ENCODE measurements at places on chromosomes 2 and 18.

GRCh38 chr18:26406854-26407517 lies 141.4 kb downstream of the KCTD1 start:
- DNase-seq = no peak

DNA sequence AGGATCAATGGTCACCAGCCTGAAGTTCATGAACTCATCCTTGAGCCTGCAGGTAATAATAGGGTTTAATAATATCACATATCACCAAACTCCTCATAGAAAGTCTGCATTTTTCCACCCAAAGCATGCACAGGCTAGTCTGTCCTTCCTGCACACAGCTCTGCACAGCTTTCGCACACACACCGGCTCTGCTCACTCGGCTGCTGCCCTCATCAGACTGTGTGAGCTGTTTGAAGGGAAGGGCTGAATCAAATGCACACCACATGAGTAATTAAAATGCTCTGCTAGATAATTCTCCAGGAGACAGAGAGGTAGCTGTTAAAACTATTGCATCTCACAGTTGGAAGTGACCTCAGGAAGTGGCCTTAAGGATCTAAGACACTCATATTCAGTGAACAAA lies 108.4 kb upstream of the YPEL5 start:
- DNase-seq = no peak

- no peak for DNase-seq
Measured at GRCh38 chr2:162126111-162126519, 25.9 kb downstream of the GCG start.

DNA sequence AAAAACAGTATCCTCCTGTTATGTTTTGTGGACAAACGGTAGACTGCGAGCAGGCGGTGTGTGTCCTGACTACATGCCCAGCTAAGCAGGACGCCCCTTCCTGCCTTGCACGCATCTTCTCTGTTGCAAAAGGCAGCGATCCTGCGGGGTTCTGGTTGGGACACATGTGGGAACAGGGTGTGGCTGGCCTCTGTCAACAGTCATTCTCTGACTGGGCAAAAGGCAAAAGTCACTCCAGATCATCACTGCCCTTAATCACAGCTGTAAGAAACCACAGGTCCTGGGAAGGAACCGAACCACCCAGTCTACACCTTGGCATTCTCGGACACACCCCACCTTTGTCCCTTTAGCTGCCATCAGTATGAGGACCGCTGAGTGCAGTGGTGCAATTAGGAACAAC lies 44.3 kb upstream of the TMEM87B start:
- DNase-seq = no peak

DNA sequence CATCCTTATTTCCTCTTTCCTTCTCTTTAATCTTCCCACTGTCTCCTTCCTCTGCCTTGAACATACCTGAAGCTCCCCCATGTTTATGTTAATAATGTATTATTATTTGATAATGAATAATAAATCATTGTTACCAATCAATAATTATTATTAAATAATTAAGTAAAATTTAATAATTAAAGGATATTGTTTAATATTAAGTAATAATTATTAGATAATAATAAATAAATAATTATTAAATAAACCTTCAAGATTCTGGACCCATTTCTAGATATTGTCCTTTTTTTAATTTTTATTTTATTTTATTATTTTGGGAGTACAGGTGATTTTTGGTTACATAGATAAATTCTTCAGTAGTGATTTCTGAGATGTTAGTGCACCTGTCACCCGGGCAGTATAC lies 7.4 kb upstream of the EVA1A start:
- DNase-seq = no peak

GRCh38 chr2:199956062-199956380 lies 639 bp downstream of the MAIP1 start:
- no peak for DNase-seq

GRCh38 chr18:9653390-9653789 lies 39.0 kb upstream of the PPP4R1 start:
- no peak for DNase-seq

DNA sequence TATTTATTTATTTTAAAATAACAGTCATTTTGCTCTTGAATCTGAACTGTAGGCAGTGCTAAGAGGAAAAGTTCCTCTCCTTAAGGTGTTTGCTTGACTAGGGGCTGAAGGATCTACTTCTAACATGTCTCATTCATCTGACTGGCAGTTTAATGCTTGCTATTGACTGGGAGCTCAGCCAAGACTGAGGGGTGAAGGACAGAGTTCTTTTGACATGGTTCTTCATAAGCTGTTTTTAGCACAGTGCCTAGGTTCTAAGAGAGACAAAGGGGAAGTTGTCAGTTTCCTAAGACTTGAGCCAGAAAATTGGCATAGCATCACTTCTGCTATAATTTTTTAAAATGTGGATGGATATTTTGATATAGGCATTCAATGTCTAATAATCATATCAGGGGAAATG lies 73.0 kb downstream of the COMMD1 start:
- no peak for DNase-seq

- no peak for DNase-seq
Measured at GRCh38 chr2:62482558-62483352, 23.2 kb downstream of the TMEM17 start.

DNA sequence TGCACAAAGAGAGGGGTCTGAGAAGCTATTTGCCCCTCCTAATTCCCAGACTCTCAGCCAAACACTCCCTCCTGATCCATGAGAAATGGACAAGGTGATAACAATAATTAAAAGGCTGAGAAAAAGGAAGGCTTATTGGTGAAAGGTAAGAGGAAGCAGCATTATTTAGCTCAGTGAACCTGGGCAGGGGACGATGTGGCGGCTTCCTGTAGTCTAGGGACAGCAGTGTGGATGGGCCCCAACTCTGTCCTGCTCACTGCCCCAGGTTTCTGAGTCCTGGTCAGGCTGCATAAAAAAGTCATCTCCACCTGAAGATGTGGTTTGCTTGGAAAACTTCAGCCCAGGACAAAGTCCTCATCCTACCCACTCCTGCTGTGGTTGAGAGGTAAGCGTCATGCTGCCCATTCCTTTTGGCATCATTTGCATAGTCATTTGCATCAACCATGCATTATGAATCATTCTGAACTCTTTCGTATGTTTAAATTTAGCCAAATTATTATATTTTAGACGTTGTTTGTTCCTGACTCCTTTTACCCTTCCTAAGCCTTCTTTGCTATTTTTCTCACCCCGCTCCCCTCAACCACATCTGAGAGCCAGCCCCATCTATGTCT lies 126.8 kb downstream of the CLIP4 start:
- no peak for DNase-seq

DNA sequence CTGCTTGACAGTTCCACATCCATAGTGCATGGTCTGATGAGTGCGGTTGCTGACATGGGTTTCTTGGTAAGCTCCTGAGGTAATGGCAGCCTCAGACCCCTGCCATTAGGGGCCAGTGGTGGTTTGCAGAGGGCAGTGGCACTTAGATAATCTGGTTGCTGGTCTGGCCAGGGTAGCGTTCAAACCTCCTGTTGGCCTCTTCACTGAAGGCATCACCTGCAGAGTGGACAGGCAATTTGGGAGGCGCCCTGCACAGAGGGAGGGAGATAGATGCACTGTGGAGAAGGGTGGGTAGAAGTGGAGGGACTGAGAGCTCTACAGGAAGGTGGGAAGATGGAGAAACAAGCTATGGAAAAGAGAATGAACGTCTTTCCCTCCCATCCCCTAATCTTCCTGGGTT lies 3.7 kb downstream of the HTRA2 start:
- no peak for DNase-seq

DNA sequence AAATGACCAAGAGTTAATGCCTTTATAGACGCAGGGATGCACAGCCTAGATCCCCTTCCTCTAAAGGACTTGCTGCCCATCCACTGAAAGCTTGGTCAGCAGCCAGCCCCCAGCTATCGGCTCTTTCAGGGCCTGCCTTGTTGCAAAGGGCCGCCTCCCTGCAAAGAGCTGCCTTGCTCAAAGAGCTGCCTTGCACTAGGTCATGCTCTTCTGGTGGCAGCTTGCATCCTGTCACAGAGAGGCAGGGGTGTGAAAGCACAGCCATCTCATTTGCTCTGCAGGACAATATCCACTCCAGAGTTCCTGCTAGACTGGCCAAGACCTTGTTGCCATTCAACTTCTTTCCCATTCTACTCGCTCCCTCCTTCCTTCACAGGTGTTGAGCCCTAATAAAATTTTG lies 137.1 kb downstream of the MCFD2 start:
- no peak for DNase-seq

- DNase-seq = no peak
Measured at GRCh38 chr18:40272630-40273231, 1682.3 kb upstream of the PIK3C3 start.

GRCh38 chr18:62880034-62880433 lies 164.7 kb downstream of the PHLPP1 start:
- DNase-seq = no peak

- no peak for DNase-seq
Measured at GRCh38 chr2:143802242-143802641, 673.0 kb downstream of the ARHGAP15 start.

- no peak for DNase-seq
Measured at GRCh38 chr2:12856934-12857601, 140.3 kb downstream of the TRIB2 start.

DNA sequence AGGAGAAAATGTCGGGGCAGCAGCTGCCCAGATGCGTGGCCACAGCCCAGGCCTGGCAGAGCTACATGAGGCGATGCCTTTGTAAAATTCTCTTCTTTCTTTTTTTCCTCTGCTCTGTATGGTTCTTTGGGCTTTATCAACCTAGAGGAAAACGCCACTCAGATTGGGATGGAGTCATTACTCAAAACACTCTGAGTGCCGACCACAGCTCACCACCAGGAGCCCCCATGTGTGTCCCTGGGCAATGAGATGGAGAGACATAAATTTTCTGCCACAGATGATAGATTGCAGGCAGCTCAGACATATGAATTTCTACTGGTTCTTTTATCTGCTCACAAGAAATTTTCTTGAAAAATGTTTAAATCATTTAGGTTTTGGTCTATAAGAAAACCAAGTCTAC lies 56.0 kb downstream of the PARD6G start:
- DNase-seq = no peak

DNA sequence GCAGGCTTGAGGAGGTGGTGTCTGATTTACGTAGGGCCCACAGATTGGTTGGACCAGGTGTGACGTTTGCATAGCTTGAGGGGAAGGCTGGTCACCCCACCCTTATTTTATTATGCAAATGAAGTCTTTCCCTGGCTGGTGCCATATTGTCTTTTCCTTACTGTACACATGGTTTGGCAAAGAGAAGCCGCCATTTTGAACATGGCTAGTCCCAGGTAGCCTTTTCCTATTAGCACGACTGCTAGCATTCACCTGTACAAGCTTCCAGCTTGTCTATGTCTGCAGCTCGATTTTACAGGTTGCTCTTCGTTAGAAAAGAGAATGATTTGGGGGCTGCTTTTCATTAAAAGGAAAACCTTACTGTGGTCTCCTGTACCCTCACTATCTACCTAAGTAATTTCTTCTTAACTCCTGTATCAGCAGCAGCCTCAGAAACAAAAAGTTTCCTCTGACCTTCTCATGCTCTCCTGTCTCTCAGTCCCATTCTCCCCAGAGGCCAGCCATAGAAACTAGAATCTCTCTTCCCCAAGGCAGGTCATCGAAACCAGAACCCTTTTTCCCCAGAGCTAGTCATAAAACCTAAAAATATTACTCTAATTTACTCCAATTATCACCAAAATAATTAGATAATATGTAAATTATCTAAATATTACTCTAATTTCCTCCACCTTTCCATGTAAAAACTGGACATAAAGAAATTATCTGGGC lies 151.8 kb downstream of the B3GNT2 start:
- DNase-seq = no peak

- DNase-seq = no peak
Measured at GRCh38 chr2:164792316-164793170, 49.1 kb downstream of the COBLL1 start.

Measured in T1000 (cell line).